Trophoblast cell (in vitro differentiated cells and primary cell): ENCODE measurements at places on chromosomes 12 and 14.
A peak's percentile ranks its signal among the peaks of the same experiment; 100 is the strongest.

DNA sequence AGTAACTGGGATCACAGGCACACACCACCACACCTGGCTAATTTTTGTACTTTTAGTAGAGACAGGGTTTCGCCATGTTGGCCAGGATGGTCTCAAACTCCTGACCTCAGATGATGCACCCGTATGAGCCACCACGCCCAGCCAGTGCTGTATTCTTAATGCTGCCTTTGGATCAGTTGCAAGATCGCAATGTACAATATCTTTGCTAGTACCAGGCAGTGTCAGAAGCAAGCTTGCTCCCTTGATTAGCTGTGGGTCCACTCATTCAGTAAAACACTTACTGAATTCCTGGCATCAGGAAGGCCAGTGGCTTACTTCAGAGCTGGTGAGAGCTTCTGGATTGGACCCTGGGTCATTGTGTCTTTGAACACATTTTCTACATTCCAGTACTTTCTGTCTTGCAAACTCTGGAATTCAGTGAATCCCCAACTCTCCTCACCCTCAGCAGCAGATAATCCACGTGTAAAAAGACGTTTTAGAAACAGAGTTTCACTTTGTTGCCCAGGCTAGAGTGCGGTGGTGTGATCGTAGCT lies 1183.7 kb downstream of the AACS start:
- peak; percentile 86 for DNase-seq
- no peaks in the 10 kb centered on the region for H3K36me3 ChIP-seq
- no peak overlapping the region for H3K27ac ChIP-seq
- H3K4me1 ChIP-seq, result peaks cover 2% of the 10 kb centered on the region

- no peak for DNase-seq
- H3K36me3 ChIP-seq, result no peaks in the 10 kb centered on the region
- H3K4me1 ChIP-seq, result no peaks in the 10 kb centered on the region
- no peaks in the 10 kb centered on the region for H3K27me3 ChIP-seq
- H3K4me3 ChIP-seq, result no peak overlapping the region
- H3K27ac ChIP-seq, result no peak overlapping the region
Measured at GRCh38 chr12:27709212-27709931, 1.3 kb upstream of the MRPS35 start.

DNA sequence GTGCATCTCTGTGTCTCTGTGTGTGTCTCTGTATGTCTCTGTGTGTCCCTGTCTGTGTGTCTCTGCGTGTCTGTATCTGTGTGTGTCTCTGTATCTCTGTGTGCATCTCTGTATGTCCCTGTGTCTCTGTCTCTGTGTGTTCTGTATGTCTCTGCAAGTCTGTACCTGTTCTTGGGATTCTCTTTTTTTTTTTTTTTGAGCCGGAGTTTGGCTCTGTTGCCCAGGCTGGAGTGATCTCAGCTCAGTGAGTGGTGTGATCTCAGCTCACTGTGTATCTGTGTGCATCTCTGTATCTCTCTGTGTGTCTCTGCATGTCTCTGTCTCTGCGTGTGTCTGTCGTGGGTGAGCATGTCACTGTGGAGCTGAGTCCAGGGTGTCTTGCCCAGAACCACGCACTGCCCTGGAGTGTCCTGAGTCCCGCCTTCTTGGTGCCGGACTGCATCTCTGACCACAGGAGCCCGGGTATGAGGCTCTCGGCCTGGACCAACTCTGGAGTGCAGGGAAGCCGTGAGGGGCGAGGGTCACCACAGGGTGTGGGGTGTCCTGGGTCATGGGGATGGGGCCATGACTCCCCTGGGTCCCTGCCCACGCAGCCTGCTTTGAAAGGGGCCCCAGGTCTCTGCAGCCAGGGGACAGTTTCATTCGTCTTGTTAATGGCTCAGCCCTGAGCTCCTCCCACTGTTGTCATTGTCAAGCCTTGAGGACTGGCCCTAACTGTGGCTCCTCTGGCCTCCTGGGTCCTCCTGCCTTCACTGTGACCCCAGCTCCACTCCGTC lies 11.8 kb downstream of the MYL2 start:
- H3K36me3 ChIP-seq, result no peaks in the 10 kb centered on the region
- peak overlapping the region; percentile 10 for H3K4me3 ChIP-seq

DNA sequence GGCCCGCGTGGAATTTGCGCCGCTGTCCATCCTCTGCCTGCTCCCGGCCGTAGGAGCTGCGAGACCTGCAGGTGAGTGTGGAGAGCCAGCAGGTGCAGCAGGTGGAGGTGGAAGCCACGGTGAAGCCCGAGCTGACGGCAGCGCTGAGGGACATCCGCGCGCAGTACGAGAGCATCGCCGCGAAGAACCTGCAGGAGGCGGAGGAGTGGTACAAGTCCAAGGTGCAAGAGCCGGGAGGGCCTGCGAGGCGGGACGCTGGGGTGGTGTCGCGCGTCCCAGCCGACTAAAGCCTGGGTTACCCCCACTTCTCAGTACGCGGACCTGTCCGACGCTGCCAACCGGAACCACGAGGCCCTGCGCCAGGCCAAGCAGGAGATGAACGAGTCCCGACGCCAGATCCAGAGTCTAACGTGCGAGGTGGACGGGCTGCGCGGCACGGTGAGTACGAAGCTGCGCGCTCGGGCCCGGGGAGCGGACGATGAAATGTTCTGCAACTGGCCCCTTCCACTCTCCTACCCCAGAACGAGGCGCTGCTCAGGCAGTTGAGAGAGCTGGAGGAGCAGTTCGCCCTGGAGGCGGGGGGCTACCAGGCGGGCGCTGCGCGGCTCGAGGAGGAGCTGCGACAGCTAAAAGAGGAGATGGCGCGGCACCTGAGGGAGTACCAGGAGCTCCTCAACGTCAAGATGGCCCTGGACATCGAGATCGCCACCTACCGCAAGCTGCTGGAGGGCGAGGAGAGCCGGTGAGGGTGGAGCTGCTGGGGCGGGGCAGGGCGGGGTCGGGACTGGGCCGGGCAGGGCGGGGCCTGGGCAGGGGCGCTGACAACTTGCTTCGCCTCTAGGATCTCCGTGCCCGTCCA lies 2.1 kb downstream of the PRPH start:
- no peak overlapping the region for H3K27ac ChIP-seq
- peaks cover 61% of the 10 kb centered on the region for H3K27me3 ChIP-seq
- DNase-seq, result no peak
- H3K36me3 ChIP-seq, result no peaks in the 10 kb centered on the region
- no peak overlapping the region for H3K4me3 ChIP-seq

DNA sequence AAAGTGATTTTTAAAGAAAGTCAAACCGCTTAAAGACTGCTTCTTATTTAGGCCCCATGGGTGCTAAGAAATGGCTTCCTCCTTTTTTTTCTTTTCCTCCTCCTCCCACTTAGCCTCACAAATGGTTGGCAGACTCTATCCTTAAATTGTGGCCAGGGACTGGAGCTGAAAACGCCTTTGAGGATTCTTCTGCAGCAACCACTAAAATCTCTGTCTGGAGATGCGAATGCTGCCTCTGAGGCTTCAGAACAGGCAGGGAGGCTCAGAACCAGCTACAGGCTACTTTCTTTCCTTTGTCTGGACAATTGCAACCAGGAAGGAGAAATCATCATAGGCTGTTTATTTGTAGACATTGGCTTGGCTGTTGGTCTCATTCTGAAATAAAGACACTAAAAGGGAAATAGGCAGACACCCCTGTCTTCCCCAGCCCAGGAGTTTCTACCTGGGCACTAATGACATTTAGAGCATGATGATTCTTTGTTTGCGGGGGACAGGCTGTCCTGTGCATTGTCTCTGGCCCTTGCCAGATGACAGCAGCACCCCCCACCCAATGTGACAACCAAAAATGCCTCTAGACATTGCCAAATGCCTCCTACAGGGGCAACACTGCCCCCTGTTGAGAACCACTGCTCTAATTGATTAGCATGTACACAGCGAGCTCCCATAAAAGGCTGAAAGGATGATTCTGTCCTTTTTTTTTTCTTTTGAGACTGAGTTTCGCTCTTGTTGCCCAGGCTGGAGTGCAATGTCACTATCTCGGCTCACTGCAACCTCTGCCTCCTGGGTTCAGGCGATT lies 50.3 kb downstream of the MAP1LC3B2 start:
- no peaks in the 10 kb centered on the region for H3K36me3 ChIP-seq
- H3K4me3 ChIP-seq, result no peak overlapping the region
- no peaks in the 10 kb centered on the region for H3K27me3 ChIP-seq
- H3K4me1 ChIP-seq, result peaks cover 4% of the 10 kb centered on the region
- peak overlapping the region; percentile 38 for H3K27ac ChIP-seq
- DNase-seq, result no peak

DNA sequence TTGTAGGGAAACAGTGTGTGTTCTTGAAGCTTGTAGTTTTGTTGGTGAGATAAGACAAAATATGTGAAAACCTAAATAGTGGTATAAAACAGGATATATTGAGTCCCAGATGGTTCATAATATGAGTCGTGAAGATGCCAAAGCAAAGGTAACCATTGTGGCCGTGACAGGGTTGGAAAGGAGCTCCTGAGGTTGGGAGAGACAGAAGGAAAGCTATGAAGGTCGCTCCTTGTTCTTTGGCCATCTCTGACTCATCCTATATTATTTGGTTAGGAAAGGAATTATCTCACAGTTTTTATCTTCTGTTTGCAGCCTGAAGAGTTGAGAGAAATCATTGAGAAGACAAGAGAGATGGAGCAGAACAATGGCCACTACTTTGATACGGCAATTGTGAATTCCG lies 27.1 kb downstream of the ATP6V1D start:
- H3K27ac ChIP-seq, result no peak overlapping the region
- DNase-seq, result no peak
- no peak overlapping the region for H3K4me3 ChIP-seq

DNA sequence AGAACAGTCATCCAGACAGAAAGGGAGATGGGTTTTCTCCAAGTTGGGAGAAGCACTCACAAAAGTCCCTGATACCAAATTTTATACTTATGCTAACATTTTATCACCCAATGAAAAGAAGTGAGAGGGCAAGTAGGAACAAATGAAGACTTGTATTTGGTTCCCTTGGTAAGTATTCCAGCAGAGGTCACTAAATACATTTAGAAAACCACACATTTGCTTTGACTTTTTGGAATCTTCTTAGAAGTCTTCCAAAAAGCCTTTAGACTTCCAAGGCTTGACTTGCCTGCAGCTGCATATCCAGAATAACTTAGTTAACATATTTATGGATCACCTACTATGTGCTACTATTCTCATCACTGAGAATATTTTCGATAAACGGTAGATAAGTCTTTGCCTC lies 3.1 kb upstream of the GYS2 start:
- DNase-seq, result peak; percentile 18
- H3K4me3 ChIP-seq, result no peak overlapping the region
- no peak overlapping the region for H3K27ac ChIP-seq
- no peaks in the 10 kb centered on the region for H3K27me3 ChIP-seq
- peaks cover 4% of the 10 kb centered on the region for H3K4me1 ChIP-seq
- no peaks in the 10 kb centered on the region for H3K36me3 ChIP-seq

DNA sequence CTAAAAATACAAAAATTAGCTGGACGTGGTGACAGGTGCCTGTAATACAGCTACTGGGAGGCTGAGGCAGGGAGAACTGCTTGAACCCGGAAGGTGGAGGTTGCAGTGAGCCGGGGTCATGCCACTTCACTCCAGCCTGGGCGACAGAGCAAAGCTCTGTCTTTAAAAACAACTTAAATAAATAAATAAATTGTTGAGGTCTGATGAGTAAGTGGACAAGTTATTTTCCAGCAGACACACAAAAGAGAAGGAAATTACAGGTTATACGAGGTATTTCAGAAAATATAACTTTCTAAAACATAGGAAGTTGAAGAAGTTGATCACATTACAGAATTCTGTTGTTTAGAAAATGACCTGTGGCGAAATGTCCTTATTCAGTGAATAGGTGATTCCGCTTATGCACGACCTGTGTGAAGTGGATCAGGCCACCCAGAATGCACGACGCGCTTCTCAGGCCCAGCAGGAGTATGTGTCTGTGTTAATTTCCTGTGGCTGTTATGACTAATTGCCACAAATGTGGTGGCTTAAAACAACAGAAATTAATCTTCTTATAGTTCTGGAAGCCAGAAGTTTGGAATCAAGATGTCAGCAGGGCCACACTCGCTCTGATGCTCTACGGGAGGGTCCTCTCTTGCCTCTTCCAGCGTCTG lies 38.1 kb downstream of the P2RX7 start:
- DNase-seq, result no peak
- H3K27me3 ChIP-seq, result no peaks in the 10 kb centered on the region
- no peak overlapping the region for H3K4me3 ChIP-seq
- peaks cover 14% of the 10 kb centered on the region for H3K4me1 ChIP-seq

DNA sequence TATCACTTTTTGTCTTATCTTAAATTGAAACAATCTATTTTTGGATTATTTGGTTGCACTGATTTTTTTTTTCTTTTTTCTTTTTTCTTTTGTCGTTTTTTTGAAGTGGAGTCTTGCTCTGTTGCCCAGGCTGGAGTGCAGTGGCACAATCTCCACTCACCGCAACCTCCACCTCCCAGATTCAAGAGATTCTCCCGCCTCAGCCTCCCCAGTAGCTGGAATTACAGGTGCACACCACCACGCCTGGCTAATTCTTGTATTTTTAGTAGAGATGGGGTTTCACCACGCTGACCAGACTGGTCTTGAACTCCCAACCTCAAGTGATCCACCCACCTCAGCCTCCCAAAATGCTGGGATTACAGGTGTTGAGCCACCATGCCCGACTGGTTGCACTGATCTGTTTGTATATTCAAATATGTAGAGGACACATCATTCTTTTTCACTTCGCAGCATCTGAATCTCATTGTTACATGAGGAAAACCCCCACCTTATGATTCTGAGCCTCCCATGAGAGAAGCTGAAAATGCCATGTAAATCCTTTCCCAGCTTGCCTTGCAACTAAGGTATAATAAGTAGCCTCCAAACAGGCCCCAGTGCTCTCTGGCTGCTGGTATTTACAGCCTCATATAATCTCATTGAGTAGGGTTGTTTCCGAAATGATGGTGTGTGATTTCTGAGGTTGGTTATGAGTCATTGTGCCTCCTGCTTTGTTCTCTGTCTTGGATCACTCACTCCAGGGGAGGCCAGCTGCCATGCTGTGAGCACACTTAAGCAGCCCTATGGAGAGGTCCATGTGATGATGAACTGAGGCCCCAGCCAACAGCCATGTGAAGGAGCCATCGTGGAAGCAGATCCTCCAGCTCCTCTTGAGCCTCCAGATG lies 5.2 kb upstream of the HSP90B1 start:
- no peaks in the 10 kb centered on the region for H3K4me1 ChIP-seq
- H3K36me3 ChIP-seq, result no peaks in the 10 kb centered on the region
- DNase-seq, result no peak
- H3K4me3 ChIP-seq, result no peak overlapping the region

GRCh38 chr14:98167275-98167674 lies 1104.7 kb downstream of the BCL11B start:
- no peak overlapping the region for H3K4me3 ChIP-seq
- no peak for DNase-seq
- H3K36me3 ChIP-seq, result no peaks in the 10 kb centered on the region
- no peaks in the 10 kb centered on the region for H3K27me3 ChIP-seq

GRCh38 chr12:81987371-81987770 lies 228.2 kb upstream of the PPFIA2 start:
- no peak overlapping the region for H3K4me3 ChIP-seq
- no peaks in the 10 kb centered on the region for H3K36me3 ChIP-seq
- no peaks in the 10 kb centered on the region for H3K4me1 ChIP-seq
- no peak overlapping the region for H3K27ac ChIP-seq
- no peak for DNase-seq

DNA sequence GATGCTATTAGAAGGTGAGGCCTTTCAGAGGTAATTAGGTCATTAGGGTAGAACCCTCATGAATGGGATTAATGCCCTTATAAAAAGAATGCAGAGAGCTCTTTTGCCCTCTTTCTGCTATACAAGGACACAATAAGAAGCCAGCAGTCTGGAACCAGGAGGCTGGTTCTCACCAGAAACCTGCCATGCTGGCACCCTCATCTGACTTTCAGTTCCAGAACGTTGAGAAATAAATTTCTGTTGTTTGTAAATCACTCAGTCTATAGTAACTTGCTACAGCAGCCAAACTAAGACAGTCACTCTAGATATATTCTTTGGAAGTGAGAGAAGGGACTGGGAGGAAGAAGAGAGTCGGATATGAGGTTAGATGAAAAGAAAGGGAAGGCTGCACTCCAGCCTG lies 125.0 kb upstream of the MYF6 start:
- H3K36me3 ChIP-seq, result no peaks in the 10 kb centered on the region
- H3K27me3 ChIP-seq, result no peaks in the 10 kb centered on the region
- H3K4me3 ChIP-seq, result no peak overlapping the region
- H3K4me1 ChIP-seq, result no peaks in the 10 kb centered on the region
- DNase-seq, result peak; percentile 97
- no peak overlapping the region for H3K27ac ChIP-seq
